ENCODE measurements at places on chromosomes 2 and 18.

DNA sequence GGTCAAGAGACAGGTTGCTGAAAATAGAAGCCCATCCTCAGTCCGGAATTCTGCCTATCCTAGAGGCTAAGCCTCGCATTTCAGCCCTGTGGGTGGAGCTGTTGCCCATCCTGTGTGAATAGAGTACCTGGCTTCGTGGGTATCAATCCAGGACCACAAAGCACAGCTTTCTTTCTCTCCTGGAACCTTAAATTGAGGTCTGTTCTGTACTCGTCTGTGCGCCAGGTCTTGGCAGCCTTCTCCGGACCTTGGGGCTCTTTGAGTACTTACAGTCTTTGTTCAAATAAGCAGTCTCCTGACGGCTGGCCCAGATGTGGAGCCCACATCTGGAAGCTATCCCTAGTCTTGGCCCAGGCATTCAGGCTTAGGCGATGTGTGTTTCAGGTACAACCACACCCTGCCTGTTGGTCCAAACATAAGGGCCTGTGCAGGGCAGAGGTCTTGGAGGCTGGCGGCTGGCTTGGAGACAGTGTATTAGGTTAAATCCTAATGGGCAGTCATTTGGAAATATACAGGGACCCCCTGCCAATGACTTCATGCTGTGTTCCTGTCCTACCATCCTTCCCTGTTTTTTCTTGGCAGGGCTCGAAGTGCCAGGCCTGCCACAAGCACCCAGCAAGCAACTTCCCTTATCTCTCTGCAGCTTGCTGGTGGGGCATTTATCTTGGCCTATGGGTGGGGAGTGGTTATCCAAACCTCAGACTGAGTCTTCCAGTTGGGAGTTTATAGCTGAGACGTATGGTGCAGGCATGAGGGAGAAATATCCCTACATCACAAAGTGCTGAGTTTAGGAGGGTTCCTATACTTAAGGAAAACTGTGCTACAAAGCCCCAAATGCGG is 294.1 kb downstream of the BCL2 start:
- DNase-seq = no peak

- DNase-seq = no peak
Measured at GRCh38 chr18:62030091-62030985, 137.5 kb upstream of the RNF152 start.

DNA sequence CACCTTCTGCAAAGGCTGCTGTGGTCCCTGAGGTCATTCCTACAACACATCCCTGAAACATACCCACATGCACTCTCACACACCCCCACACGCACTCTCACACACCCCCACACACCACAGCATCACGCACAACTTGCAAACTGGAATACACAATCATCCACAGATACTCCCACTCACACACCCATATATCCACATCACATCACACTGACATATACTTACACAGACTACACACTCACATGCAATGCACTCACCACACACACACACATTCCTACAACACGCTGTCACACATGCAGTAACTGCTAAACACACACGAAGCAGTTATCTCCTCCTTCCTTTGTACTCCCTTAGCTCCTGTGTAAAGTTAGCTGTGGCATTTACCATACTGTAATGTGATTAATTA is 57.1 kb upstream of the PKDCC start:
- DNase-seq = no peak

DNA sequence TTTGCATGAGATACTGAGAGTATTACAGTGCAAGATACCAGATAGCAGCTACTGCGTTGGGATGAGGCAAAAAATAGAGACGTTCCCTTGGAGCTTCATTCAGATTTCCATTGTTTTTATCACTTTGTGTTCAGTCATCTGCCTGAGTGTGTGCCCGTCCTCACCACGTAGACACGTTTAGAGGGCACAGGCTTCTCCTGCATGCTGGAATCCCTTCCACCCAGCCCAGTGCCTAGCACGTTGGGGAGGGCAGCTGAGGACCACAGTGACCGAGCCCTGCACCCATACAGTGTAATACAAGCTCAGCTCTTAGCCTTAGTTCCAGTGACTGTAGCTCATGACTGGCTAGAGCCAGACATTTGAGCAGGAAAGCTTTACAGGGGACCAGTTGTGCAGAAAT is 134.7 kb downstream of the GBX2 start:
- DNase-seq = no peak

- DNase-seq = no peak
Measured at GRCh38 chr2:213490087-213490486, 205.8 kb downstream of the SPAG16 start.

GRCh38 chr18:53417003-53417402 is 807.5 kb downstream of the MBD2 start:
- no peak for DNase-seq

DNA sequence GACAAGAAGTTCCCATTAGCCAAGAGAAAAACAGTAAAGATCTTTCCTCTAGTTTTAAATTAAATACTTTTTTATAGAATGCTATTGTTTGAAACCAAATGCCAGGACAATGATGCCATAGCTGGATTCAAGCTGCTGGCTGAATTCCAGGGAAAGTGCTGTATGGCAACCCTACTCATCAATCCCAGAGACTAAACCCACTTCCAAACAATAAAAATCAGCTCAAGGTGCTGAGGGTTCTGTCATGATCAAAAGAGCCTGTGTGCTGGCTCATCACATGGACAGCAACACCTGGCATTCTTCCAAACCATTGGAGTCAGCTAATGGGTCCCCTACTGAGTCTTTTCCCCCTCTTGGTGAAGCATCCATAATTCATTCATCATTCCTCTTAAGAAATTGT is 53.7 kb upstream of the PARD3B start:
- no peak for DNase-seq

GRCh38 chr2:56347881-56348280 is 164.1 kb downstream of the CCDC85A start:
- DNase-seq = no peak

- DNase-seq = no peak
Measured at GRCh38 chr2:97770445-97770844, 57.1 kb downstream of the ZAP70 start.

- no peak for DNase-seq
Measured at GRCh38 chr2:121326628-121327027, 41.6 kb upstream of the TFCP2L1 start.

GRCh38 chr2:195520671-195521155 is 136.3 kb upstream of the SLC39A10 start:
- DNase-seq = no peak

GRCh38 chr2:103402336-103402735 is 640.5 kb downstream of the TMEM182 start:
- DNase-seq = no peak

- DNase-seq = no peak
Measured at GRCh38 chr2:228767196-228767595, 503.9 kb downstream of the PID1 start.

- DNase-seq = no peak
Measured at GRCh38 chr2:10709290-10709939, 12.0 kb upstream of the ATP6V1C2 start.

GRCh38 chr18:61448316-61448715 is 115.1 kb downstream of the CDH20 start:
- no peak for DNase-seq

DNA sequence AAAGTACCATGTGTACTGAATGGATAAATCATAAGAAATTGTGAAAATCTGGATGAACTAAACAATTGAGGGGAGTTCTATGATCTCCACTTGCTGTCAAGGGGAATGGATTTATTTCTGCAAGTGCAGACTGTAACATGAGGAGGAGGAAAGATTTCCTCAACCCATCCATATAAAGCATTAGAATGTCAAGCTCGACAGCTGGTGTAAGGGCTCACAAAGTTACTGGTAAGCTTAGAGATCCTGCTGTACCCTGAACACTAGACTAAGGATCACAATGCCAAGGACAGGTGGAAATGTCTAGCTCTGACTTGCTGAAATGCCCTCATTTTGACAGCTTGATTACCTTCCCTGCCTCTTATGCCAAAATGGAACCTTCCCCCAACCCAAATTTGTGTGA is 125.3 kb downstream of the TCF4 start:
- no peak for DNase-seq

GRCh38 chr2:132730611-132731010 is 60.6 kb upstream of the LYPD1 start:
- DNase-seq = no peak

- DNase-seq = no peak
Measured at GRCh38 chr2:12397854-12398253, 318.9 kb upstream of the TRIB2 start.

DNA sequence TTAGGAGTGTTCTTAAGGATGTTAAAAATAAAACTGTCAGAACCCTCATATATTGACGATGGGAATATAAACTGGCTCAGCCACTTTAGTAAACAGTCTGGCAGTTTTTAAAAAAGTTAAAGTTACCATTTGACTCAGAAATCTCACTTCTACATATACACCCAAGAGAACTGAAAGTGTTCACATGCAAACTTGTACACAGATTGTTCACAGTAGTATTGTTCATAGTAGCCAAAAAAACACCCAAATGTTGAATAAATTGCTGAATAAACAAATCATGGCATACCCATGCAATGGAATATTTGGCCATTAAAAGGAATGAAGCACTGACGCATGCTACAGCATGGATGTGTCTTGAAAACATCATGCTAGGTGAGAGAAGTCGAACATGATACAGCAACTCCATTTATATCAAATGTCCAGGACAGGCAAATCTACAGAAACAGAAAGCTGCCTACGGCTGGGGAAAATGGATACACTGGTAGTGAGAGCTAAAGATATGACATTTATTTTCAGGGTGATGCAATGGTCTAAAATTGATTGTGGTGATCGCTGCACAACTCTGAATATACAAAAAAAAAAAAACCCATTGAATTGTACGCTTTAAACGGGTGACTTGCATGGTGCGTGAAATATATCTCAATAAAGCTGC is 10.1 kb downstream of the RPL31 start:
- DNase-seq = no peak

DNA sequence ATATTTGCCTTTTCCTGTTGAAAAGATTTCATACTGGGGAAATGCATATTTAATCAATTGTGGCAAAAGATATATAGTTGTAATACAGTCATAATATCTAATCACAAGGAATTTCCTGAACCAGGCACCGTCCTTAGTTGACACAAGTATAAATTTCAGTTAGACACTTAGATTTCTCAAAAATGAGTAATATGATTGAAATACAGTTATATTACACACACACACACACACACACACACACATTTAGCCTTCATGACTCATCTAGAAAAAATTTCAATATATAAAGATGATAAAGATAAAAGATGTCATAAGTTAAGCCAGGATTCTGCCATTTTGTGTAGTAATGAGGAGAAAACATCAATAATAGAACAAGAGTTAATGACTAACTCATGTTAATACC is 258.4 kb upstream of the ZNF804A start:
- DNase-seq = no peak

GRCh38 chr2:43265001-43265400 is 38.6 kb upstream of the ZFP36L2 start:
- DNase-seq = no peak

DNA sequence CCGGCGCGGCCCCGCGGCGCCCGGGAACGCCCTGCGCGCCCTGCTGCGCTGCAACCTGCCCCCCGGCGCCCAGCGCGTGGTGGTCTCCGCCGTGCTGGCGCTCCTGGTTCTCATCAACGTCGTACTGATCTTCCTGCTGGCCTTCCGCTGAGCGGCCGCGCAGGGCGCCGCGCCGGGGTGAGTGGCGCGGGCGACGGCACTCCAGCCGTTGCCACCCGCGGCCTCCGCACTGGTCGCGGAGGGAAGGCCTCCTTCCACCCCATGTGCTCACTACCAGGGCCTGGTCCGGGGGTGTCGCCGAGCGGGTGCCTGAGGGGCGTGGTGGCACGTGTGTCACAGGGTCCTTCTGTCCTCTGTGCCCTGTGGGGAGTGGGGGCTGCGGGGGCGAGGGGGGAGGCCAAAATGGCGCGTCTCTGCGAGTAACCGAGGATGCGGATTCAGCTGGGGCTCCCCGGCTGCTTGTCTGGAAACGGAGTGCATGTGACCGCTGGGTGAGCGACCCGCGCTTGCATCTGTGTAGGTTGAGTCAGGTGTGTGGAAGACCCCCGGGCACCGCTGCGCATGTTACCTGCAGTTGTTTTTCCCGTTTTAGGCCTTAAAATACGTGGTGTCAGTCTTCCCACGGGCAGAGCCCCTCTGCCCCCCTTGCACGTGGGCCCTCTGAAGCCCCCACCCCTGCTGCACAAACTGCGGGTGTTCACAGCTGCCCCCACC is 58.0 kb downstream of the FAM168B start:
- DNase-seq = peak; percentile 2

DNA sequence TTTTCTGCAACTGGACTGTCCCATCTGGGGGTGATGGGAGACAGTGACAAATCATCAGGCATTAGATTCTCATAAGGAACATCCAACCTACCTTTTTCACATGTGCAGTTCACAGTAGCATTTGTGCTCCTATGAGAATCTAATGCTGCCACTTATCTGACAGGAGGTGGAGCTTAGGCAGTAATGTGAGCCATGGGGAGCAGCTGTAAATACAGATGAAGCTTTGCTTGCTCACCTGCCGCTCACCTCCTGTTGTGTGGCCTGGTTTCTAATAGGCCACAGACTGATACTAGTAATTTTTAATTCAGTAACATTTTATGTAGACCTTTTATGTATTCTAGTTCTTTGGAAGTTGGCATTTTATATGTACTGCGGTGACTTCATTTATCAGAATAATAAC is 180.1 kb upstream of the SPOPL start:
- DNase-seq = no peak

DNA sequence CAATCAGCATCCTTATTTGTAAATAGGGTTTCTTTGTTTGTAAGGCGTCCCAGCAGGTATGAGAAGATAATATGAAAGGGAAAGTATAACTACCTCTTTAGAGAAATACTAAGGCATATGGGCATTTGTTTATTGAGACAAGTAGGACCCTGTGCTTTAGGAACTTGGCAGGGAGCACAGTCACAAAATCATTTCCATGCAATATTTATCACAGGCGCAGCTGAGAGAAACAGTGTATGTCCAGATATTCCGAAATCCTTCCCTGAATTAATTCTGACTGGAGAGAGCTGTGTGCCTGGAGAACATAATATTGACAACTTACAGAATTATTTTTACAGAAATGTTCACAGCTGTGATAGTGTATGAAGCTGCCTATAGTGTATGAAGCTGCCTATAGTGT is 416.7 kb downstream of the THSD7B start:
- no peak for DNase-seq

DNA sequence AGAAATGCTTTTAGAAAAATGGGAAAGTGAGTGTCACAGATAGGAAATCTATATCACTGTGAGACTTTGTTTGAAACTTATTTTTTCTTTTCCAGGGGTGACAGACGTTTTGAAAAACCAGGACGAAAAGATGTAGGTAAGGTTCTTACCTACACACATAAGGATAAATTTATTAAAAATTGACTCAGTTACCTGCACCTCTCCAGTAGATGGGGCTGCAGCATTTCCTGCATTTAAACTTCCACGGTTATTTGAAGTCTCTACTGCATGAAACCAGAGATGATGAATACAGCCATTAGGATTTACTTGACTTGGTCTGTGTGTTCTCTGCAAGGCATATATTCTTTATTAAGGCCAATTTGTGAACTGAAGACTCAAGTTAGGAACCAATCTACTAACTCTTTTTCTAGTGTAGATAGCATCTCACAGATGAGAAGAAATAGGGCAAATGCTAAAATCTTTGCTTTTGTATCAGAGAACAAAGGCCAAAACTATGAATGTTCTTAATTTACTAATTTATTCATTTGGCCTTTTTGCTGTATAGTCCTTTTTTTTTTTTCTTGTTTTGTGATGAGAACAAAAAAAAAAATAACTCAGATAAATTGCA is 15.0 kb downstream of the KCNJ13 start:
- DNase-seq = peak; percentile 23

- no peak for DNase-seq
Measured at GRCh38 chr18:36917907-36918306, 89.0 kb downstream of the KIAA1328 start.

GRCh38 chr2:124001696-124002430 is 23.2 kb upstream of the CNTNAP5 start:
- DNase-seq = no peak

Data from CD4-positive, alpha-beta T cell treated with Interleukin-15 for 1 hour (primary cell).